ENCODE measurements at places on chromosomes 2 and 18.

GRCh38 chr18:58314284-58314683, 270.3 kb downstream of the NEDD4L start:
- DNase-seq: peak; percentile 68

GRCh38 chr2:201064797-201065329, 6.6 kb downstream of the HYCC2 start:
- no peak for DNase-seq

DNA sequence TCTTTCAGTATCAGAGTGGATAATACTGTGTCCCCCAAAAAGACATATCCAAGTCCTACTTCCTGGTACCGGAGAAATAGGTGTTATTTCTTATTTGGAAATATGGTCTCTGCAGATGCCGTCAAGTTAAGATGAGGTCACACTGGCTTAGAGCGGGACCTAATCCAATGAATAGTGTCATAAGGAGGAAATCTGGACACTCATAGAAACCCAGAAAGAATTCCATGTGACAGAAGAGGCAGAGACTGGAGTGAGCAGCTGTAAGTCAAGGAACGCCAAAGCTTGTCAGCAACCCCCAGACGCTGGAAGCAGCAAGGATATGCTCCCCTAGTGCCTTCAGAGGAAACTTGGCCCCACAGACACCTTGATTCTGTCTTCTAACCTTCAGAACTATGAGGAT, 69.8 kb downstream of the CCBE1 start:
- DNase-seq: no peak

DNA sequence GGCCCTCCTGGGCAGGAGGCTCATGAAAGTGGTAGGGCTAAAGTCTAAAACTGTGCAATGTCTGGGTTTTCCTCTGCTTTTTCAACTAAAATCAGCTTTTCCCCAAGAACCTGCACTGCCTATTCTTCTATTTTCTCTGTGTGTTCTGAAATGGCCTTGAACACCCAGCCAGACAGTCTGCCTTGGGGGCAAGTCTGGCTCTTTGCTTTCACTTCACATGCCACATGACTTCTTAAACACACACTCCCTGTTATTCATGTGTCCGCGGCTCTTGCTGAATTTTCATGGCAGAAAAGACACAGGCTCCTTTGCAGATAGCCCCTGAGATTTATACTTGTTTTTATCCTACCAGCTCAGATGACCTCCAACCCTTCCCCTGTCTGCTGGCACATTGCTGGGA, 10.6 kb upstream of the RPIA start:
- DNase-seq: no peak

GRCh38 chr2:230269715-230270114, 44.2 kb downstream of the SP140 start:
- no peak for DNase-seq

- no peak for DNase-seq
These were observed 268.5 kb upstream of the LRATD1 start for GRCh38 chr2:14363976-14364375.

All from pons (tissue), 1 donor.